Urothelium cell line (cell line): ENCODE measurements at places on chromosomes 13 and 19.

- DNase-seq = no peak
Measured at GRCh38 chr13:99949679-99950413, 21.7 kb downstream of the ZIC5 start.

DNA sequence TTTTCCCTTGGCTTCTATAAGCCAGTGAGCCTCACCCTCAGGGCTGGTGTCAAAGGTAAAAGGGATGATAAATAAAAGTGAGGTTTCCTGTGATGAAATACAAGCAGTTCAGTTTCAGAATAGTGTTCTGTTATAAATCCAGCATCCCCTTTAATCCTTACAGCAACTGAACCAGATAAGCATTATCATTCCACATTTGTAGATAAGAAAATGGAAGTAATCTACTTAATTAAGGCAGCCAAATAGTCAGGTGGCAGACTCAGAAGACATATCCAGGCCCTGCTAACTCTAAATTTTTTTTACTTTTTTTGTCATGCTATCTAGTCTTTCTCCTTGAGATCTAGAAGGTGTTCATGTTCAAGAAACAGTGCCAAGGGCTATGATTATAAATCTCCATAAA is 99.4 kb upstream of the SOX21 start:
- no peak for DNase-seq

DNA sequence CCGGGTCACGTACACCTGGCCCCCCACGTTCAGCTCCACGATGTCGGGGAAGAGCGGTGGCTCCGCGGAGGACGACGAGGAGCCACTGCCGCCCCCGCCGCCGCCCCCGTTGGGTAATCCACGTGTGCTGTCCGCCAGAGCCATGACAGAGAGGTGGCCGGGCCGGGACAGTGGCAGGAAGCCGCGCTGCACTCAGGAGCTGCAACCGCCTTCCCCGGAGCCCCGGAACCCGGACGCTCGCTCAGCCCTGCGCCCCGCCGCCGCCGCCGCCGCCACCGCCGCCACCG is 257 bp downstream of the KCTD12 start:
- DNase-seq = no peak

GRCh38 chr19:58033741-58034476 is at the start of gene ZSCAN1:
ZSCAN1 (plus strand) TSS chr19:58034025; CDS start chr19:58037837, 3,812 bp downstream.
- DNase-seq = peak; percentile 78

DNA sequence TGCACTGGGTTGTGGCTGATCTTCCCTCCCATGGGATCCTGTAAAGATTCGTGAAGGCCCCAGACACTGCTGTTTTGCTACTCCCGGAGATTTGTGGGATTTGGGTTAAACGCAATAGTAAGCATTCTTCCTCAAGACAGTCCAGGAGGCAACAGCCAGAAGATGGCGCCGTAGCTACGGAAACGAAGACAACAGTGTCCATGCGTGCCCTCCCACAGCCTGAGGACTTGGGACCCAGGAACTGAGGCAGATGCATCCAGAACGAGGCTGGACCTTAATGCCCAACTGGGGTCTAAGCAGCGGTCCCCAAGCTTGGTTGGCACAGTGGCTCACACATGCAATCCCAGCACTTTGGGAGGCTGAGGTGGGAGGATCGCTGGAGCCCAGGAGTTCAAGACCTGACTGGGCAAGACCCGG is 57.6 kb upstream of the ZNF507 start:
- DNase-seq = peak; percentile 41

DNA sequence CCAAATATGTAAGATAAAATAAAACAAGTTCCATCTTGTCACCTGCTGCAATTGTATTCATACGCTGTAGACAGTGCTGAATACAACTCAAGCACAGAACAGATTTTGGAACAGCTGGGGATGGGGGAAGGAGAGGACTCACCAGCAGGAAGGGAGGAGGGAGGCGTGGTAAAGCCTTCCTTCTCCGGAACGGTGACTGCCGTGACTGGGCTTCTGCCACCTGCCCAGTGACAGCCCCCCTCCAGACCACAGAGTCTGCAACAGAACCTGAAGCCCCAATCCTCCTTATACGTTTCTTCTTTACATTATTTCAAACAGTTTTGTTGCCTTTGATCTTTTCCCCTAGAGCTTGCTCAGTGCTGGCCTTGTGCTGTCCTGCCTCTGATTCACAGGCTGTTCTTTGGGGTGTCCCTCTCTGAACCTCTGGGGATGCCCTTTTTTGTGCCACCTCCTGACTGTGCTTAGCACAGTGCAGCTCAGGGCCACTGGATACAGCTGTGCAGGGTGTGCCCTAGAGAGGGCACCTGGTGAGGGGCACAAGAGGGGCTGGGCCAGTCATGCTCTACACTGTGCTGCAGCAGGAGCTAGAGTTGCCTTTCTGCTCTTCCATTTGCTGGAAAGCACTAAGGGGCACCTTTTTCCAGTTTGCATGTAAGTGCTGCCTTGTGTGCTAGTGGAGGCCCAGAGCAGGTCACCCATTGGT is 213.0 kb downstream of the ZIC5 start:
- DNase-seq = no peak

DNA sequence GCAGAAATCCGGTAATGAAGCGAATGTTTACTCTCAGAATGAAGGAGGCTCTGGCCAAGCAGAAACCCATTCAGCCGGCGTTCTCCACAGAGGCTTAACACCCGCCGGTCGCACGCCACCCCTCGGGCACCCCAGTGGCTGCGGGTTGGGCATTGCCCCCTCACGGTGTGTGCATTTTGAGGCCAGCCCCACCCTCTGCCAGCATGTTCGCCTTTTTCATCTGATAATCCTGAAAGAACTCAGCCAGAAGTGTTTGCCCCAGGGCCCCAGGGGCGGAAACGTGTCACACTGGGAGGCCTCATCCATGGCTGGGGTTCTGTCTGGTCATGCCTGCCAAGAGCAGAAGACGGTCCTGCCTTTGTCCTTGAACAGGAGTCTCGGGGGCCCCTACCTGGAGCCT is 34.2 kb downstream of the COMP start:
- no peak for DNase-seq

- no peak for DNase-seq
Measured at GRCh38 chr13:45156565-45157361, 36.5 kb downstream of the GTF2F2 start.

- no peak for DNase-seq
Measured at GRCh38 chr19:18698321-18699167, 15.1 kb downstream of the CRTC1 start.

- peak; percentile 70 for DNase-seq
Measured at GRCh38 chr19:18519962-18520847, 1.7 kb downstream of the ELL start.

DNA sequence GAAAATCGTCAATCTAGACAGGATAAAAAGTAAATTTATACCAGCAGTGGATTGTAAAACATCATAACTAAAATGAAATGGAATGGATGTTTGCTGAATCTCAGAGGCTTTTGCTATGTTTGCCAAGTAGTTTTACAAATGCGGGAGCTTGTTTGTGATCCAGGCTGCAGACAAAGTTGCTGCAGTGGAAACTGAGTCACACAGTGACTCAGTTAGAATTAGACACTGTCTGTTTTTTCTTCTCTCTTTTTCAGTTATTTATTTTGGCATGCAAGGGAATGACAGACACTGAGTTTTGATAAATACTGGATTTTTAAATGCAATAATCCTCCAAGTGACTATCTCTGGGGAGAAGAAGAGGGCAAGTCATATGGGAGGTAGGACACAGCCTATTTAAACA is 4.6 kb upstream of the PNMA8A start:
- no peak for DNase-seq

GRCh38 chr13:80894917-80895316 is 554.0 kb upstream of the SPRY2 start:
- no peak for DNase-seq

DNA sequence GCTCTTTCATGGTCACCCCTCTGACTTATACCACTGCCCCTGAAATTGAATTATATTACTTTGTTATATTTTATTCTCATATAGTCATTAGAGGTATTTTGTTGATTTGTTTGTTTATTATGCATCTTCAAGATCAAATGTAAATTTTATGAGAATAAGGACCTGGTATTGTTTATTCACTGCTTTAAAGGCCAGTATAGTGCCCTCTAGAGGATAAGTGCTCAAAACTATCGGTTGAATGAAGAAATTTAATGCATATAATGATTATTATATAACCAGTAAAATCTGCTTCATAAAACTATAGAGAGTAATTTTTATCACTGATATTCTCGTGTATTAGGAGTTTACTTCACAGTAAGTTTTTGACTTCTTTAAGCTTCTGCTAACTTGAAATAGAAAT is 1401.9 kb downstream of the SLITRK1 start:
- DNase-seq = no peak

- DNase-seq = no peak
Measured at GRCh38 chr19:7288131-7288530, 6.1 kb downstream of the INSR start.

GRCh38 chr19:41531438-41532311 is 44.3 kb upstream of the CEACAM21 start:
- peak; percentile 67 for DNase-seq

GRCh38 chr19:39152066-39152465 is 26.5 kb downstream of the PAK4 start:
- no peak for DNase-seq

DNA sequence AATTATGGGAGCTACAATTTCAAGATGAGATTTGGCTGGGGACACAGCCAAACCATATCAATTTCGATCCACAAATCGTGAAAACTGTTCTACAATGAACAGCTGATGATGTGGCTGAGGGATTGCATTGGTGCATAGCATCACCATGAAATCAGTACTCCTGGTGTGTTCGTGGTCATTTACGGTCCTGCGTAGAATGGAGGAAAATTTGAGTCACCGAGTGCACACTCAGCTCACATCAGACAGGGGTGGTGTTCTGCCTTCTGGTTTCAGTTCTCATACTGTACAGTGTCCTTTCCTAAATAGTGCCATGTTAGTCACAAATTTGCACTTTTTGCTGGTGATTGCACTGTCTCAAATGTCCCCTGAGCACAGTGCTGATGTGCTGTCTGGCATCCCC is 39.2 kb downstream of the MYH14 start:
- no peak for DNase-seq

GRCh38 chr13:41418731-41419130 is 38.6 kb upstream of the RGCC start:
- DNase-seq = no peak

GRCh38 chr13:77807431-77808135 is 110.1 kb downstream of the SLAIN1 start:
- no peak for DNase-seq

- DNase-seq = no peak
Measured at GRCh38 chr19:41606215-41606837, 20.5 kb downstream of the CEACAM4 start.

- DNase-seq = no peak
Measured at GRCh38 chr13:32545083-32545482, 6.5 kb upstream of the N4BP2L2 start.

GRCh38 chr19:49080392-49080791 is 4.9 kb upstream of the SNRNP70 start:
- DNase-seq = no peak

GRCh38 chr19:53631949-53632407 is at the start of gene DPRX:
DPRX (plus strand) TSS chr19:53631999; CDS start chr19:53632107, 108 bp downstream.
- DNase-seq = no peak

- DNase-seq = no peak
Measured at GRCh38 chr13:30446126-30446500, 19.6 kb downstream of the HMGB1 start.

DNA sequence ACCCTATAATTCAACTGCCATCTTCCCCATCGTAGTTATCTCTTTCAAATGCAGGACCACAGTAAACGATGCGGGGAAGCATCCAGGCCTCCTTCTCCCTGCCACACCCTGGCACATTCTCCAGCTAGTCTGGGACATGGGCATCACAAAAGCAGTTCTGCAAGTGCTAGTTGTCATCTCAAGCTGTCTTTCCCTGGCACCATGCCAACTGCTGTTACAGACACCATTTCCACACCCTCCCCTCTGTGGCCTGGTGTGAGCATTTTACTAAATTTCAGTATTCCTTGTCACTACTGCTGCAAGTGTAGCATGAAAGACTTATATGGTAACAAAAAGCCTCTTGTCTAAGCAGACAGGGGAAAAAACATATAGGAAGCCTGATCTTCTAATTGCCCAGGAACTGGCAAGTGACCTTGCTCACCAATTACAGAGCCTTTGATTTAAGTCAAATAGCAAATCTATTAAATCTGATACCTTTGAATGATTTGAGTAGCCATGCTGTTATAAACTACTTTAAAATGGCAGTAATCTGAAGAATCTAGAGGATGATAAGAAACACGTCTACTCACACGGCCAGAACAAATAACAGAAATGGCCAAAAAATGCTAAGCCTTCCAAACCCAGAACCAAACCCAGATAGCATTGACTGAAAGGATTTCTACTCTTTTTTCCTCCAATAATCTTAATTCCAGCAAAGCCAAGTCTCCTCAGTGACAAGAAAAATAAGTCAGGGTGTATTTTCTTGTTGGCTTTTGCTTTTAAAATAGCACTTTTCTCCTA is 179.0 kb downstream of the NUFIP1 start:
- DNase-seq = no peak

- no peak for DNase-seq
Measured at GRCh38 chr13:80955501-80955900, 614.6 kb upstream of the SPRY2 start.

- no peak for DNase-seq
Measured at GRCh38 chr13:27014406-27015359, 156.9 kb downstream of the USP12 start.

GRCh38 chr13:99722931-99723330 is 221.7 kb downstream of the TM9SF2 start:
- DNase-seq = no peak

GRCh38 chr19:5447700-5448311 is 7.4 kb upstream of the ZNRF4 start:
- no peak for DNase-seq

- DNase-seq = no peak
Measured at GRCh38 chr19:51417107-51417809, at the start of gene SIGLEC10. SIGLEC10 (minus strand) TSS chr19:51417642; CDS start chr19:51417581, 61 bp downstream.

DNA sequence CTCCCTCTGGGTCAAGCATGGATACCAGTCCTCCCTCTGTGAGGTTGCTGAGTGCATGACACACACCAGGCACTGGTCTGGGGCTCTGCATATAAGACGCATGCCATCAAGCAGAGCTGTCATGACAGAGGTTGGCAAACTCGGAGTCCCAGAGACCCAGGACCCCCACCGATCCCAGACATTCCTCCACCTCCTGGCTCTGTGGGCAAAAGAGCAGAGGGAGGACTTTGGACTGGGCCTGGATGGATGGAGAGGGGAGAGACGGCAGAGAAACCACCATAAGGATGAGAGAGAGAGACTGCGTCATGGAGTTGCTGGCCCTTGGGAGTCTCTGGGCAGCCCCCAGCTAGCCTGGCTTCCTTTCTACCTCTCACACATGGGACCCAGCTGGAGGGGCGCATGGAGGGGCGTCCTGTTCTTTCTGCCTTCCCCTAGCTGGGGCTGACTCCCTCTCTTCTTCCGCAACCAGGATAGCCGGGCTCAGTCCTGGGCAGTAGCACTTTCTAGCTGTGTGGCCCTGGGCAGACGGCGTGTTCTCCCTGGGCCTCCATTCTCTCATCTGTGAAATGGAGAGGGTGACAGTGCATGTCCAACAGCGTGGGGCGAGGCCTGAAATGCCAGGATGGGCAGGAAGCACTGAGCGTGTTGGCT is 1.6 kb downstream of the HPN start:
- DNase-seq = no peak
